ENCODE measurements at places on chromosomes 6 and 20.
A peak's percentile ranks its signal among the peaks of the same experiment; 100 is the strongest.

DNA sequence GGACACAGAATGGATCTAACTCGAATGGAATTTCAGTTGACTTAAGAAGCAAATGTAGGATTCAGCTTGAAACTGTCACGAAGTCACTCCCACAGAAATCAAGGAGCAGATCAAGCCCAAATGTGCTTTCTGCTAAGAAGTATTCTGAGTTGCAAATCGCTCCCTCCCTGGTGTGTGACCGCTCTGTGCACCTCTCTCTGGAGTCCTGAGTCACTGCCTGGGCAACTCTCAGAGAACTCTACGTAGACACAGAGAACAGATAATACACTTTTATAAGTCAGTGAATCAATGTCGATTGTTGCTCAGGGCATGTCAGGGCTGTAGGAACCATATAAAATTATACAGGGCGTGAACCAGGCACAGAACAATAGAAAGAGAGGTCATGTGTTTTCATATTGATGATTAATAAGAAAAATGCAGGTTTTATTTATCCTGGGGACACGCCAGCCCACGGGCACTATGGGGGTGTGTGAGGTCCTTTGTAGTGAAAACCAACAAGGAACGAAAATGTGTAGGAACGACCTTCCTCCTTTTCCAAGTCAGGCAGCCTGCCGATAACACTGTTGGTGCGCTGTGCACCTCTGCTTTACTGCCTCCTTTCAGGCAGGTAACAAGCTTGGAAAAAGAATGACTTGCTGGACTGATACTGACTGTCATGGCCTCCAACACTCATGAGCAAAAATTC is 248.1 kb upstream of the FOXQ1 start:
- no peak for DNase-seq

DNA sequence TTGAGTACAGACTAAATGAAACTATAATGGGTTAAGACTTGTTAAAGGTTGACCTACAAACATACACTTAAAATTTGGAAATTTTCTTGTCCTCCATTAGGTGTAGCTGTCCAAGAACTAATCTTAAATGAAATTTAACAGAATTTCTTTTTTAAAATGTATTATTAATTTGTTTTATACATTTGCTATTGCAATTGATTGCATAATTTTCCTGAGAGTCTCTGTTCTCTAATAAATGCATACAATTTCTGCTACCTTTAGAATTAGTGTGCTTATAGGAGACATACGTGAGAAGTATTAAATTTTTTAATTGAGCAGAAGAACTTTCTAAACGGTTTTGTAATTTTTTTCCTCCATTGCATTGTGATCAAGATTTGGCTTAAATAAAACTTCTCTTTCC is 1.5 kb downstream of the FAM135A start:
- no peak for DNase-seq

GRCh38 chr6:45884336-45884735 is 131.3 kb downstream of the CLIC5 start:
- DNase-seq: no peak

- DNase-seq: no peak
Measured at GRCh38 chr6:39378175-39378959, 55.9 kb upstream of the KCNK16 start.

GRCh38 chr6:139436200-139436956 is 61.9 kb upstream of the CITED2 start:
- no peak for DNase-seq

- no peak for DNase-seq
Measured at GRCh38 chr6:108896111-108896661, 48.0 kb downstream of the ARMC2 start.

- no peak for DNase-seq
Measured at GRCh38 chr6:34569361-34569973, 13.3 kb upstream of the SPDEF start.

- DNase-seq: no peak
Measured at GRCh38 chr20:57332105-57333089, 2.8 kb downstream of the SPO11 start.

GRCh38 chr6:24306038-24306437 is 51.8 kb downstream of the DCDC2 start:
- DNase-seq: no peak

GRCh38 chr6:44327096-44327495 is 13.9 kb upstream of the AARS2 start:
- no peak for DNase-seq

- no peak for DNase-seq
Measured at GRCh38 chr6:16244446-16244845, 6.1 kb downstream of the GMPR start.

- DNase-seq: no peak
Measured at GRCh38 chr6:47126647-47127391, 84.7 kb upstream of the ADGRF1 start.

- peak; percentile 48 for DNase-seq
Measured at GRCh38 chr20:37990571-37991151, 42.6 kb downstream of the TTI1 start.

- no peak for DNase-seq
Measured at GRCh38 chr6:165676435-165677068, 13.5 kb upstream of the PDE10A start.

- no peak for DNase-seq
Measured at GRCh38 chr6:111805511-111806164, 67.6 kb downstream of the FYN start.

Data from NCI-H510A treated with DMSO at 0.1 percent for 48 hours (cell line).